Sigmoid colon (tissue), 7 donors: ENCODE measurements at places on chromosomes 7 and 10. TPM values are rescaled to one million over a fixed set of nuclear protein-coding genes. Genes with fewer than 3 reads are reported as not detected.

Gene ZNF3
- 20.5 TPM for total RNA-seq

Gene KLLN
- total RNA-seq, result 0.28 TPM

Gene OPALIN
- not detected for total RNA-seq

Gene SMKR1
- total RNA-seq, result not detected

Gene NUTM2B
- total RNA-seq, result 0.36 TPM

Gene RFC2
- total RNA-seq, result 15.0 TPM

Gene MOGAT3
- total RNA-seq, result not detected

Gene FAM20C
- total RNA-seq, result 25.5 TPM

Gene TMEM225B
- total RNA-seq, result not detected

Gene SPDYE9
- total RNA-seq, result not detected

Gene NPTX2
- total RNA-seq, result 8.1 TPM

Gene OR2A12
- not detected for total RNA-seq

Gene CADPS2
- total RNA-seq, result 13.0 TPM

Gene SLC13A1
- total RNA-seq, result not detected

Gene ZNF239
- 5.4 TPM for total RNA-seq

Gene AQP1
- 66.0 TPM for total RNA-seq

Gene NKX1-2
- not detected for total RNA-seq

Gene SFR1
- total RNA-seq, result 7.8 TPM

Gene RAB19
- not detected for total RNA-seq

Gene AIFM2
- total RNA-seq, result 11.7 TPM

Gene KIAA1217
- 8.7 TPM for total RNA-seq

Gene DGKI
- 1.4 TPM for total RNA-seq

Gene HABP2
- total RNA-seq, result not detected

Gene GPR22
- 1.1 TPM for total RNA-seq

Gene EXOC6
- 20.2 TPM for total RNA-seq

Gene PRTFDC1
- total RNA-seq, result 17.2 TPM

Gene SPDYE16
- total RNA-seq, result not detected

Gene MBL2
- total RNA-seq, result not detected

Gene SPDYE3
- total RNA-seq, result not detected

Gene RSPH10B2
- not detected for total RNA-seq

Gene ACTL6B
- total RNA-seq, result not detected

Gene VIPR2
- 21.4 TPM for total RNA-seq
